Frontal cortex (tissue), 4 donors: ENCODE measurements at places on chromosomes 13 and 19.

GRCh38 chr13:67736646-67737420 is 506.7 kb upstream of the PCDH9 start:
- DNase-seq = peak; percentile 1

- no peak for DNase-seq
These were observed 44.8 kb upstream of the ARGLU1 start for GRCh38 chr13:106612688-106613087.

DNA sequence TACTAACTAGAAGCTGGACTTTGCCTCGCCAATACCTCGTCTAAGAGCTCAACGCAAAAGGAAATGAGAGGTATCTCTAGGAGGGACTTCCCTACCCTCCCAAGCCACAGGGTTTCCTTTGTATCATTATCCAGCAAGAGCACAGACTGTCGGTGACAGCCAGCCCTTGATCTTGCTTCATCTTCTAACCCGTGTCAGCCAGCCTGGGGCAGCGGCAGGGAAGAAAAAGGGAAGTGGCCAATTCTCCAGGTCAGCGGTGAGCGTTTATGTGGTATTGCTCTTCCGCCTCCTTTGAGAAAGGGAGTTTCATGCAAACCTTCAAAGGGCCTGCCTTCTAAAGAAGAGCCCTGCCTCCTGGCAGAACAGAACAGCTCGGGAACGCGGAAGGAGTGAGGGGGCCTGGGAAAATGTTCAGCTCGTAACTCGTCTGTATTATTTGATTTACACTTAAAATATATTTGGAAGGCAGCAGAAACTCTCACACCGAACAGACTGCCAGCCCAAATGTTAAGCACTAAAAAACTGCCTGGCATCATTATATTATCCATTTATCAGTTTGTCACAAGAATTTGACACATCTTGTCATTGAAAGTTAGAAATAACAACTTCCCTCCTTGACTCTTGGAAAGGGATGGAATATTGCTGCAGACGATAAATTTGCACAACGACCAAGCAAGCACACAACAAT is 41.8 kb downstream of the EFNB2 start:
- DNase-seq = no peak

DNA sequence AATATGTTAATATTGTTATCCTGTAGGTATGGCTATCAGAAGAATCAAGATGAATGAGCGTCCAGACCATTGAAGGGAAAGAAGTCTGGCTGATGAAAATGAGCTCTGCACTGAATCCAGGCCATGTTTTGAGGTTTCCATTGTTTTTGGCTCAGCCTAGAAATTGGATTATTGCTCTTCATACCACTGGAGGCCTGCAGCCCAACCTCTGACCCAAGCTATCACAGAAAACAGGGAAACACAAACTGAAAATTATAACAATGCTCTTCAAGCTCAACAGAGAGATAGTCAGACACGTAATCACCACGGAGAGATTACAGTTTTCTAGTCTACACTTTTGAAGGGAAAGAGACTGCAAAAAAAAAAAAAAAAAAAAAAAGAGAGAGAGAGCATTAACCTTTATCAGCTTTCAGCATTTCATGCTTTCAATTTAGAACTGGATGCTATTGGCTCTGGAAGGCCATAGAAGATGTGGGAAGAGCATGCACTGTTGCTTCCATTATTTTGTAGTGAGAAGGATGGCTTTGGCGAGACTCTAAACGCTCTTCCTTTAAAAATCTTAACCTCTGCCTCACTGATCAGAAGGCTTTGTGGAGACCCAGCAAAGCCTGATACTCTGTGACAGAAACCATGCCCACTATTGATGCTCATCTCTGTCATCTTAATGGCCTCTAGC is 10.8 kb downstream of the EDNRB start:
- no peak for DNase-seq

- no peak for DNase-seq
These were observed 14.4 kb downstream of the IQCN start for GRCh38 chr19:18259893-18260292.
